ENCODE measurements at places on chromosomes 16 and 17. TPM values are rescaled to one million over a fixed set of nuclear protein-coding genes. Genes with fewer than 3 reads are reported as not detected.

Gene TMIGD1
- total RNA-seq = not detected

Gene KRT12
- not detected for total RNA-seq

Gene GNG13
- total RNA-seq = not detected

Gene GALR2
- 0.77 TPM for total RNA-seq

Gene DNASE1L2
- 1.7 TPM for total RNA-seq

Gene CXCL16
- 20.2 TPM for total RNA-seq

Gene KCNH4
- total RNA-seq = 0.61 TPM

Gene SEPHS2
- 52.3 TPM for total RNA-seq

Gene PRR15L
- total RNA-seq = 0.19 TPM

Gene ZSCAN10
- not detected for total RNA-seq

Gene GRAP
- total RNA-seq = 0.16 TPM

Gene KCNG4
- total RNA-seq = not detected

Gene SLC13A5
- total RNA-seq = 0.15 TPM

Gene TCF25
- 76.5 TPM for total RNA-seq

All from A549 treated with CpdA at 1 μM for 4 hours (cell line).